Activated CD8-positive, alpha-beta memory T cell treated with anti-CD3 and anti-CD28 coated beads, Interleukin-2, amount 10 ng/mL, durations not matched to agents 7 days and 5 days (primary cell): ENCODE measurements at places on chromosomes 4 and X.

DNA sequence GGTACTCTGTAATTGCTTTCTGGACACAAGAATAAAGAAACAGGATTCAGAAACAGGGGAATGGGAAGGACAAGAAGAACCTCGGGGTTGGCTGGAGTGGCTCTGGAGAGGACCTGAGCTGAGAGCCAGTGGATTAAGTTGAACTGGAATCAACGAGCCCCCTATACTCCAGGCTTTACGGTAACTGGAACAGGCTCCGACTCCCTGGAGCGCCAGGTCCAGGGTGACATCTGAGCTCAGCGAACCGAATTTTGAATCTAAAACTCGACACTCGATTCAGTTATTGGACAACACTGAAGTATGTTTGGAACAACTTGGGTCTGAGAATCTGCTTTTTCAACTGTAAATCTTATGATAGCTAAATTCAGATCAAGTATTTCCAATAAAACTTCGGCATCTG lies 23.9 kb downstream of the HMX1 start:
- no peak for DNase-seq

GRCh38 chr4:155597933-155598451 lies 68.7 kb upstream of the GUCY1A1 start:
- no peak for DNase-seq

GRCh38 chrX:48700951-48701653 lies 4.6 kb downstream of the SUV39H1 start:
- DNase-seq: no peak

- no peak for DNase-seq
These were observed 129.3 kb downstream of the RBMX2 start for GRCh38 chrX:130531066-130531465.

GRCh38 chrX:134603806-134604700 lies 54.2 kb downstream of the PLAC1 start:
- no peak for DNase-seq

- DNase-seq: no peak
These were observed 188.1 kb upstream of the FAM241A start for GRCh38 chr4:111957116-111957515.

DNA sequence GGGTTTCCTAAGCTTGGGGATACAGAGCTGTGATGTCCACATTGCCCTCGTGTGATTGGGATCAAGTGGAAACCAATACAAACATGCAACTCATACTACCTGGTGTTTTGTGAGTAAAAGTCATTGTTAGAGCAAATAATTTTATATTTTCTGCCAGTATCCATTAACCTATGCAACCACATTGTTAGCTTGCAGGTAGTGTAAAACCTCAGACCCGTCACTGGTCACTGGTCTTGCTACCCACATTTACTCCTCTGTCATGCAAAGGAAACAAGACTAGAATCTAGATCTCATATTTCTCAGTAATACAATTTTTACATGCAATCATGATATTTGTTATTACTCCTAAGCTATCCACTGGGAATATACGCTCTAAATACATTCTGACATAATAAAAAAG lies 324.3 kb upstream of the NDST4 start:
- no peak for DNase-seq

- no peak for DNase-seq
These were observed 608.8 kb upstream of the EPHA5 start for GRCh38 chr4:66279084-66279483.

GRCh38 chr4:118833192-118833820 lies 2.6 kb downstream of the SEC24D start:
- no peak for DNase-seq

- no peak for DNase-seq
These were observed 14.1 kb downstream of the NSG1 start for GRCh38 chr4:4401036-4401435.

- DNase-seq: no peak
These were observed 1042.3 kb downstream of the FSTL5 start for GRCh38 chr4:161121451-161121850.

DNA sequence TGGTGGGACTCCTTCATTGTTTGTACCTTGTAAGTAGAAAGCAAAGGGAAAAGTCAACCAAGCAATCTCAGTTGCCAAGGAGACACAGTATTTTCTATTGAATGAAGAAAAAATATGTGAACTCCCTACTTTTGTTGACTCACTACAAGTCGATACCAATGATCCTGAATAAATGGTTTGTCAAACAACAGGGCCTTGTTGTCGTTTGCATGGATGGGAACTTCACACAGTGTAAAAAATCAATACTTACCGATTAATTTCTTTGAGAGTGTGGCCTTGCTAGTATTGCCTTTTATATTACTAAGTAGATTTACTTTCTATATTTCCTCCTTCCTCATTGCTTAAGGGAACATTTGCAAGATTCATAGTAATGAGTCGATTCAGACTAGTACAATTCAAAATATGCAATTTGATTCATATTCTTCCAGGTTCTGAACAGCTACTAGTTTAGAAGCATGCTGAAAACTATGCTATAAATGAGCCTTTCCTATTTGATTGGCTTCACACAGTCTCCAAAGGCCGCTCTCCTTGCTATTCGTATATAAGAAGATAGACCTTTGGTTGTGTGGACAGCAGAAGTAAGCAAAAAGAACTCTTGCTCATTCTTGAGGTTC lies 108.0 kb downstream of the ZNF330 start:
- no peak for DNase-seq

GRCh38 chr4:154626793-154627484 lies 14.5 kb upstream of the FGG start:
- DNase-seq: peak; percentile 61

DNA sequence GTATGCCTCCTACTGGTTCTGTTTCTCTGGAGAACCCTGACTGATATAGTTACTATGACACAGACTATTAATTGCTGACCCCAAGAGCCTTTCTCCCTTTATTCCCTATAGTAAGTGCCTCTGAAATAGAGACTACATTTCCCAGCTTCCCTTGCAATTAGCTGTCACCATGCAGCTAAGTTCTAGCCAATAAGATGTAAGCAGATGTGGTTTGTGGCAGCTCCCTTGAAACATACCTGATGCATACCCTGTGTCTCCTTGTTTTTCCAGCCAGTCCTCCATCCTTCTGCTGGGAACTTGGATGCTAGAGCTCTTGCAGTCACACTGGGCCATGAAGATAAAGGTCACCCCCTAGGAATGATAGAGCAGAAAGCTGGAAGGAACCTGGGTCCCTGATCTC lies 9.7 kb upstream of the TMEM165 start:
- DNase-seq: no peak

GRCh38 chrX:149455934-149456333 lies 49.2 kb downstream of the IDS start:
- no peak for DNase-seq

- DNase-seq: no peak
These were observed 435.8 kb upstream of the CPEB2 start for GRCh38 chr4:14566518-14566917.
